ENCODE measurements at places on chromosomes 6 and 20.

DNA sequence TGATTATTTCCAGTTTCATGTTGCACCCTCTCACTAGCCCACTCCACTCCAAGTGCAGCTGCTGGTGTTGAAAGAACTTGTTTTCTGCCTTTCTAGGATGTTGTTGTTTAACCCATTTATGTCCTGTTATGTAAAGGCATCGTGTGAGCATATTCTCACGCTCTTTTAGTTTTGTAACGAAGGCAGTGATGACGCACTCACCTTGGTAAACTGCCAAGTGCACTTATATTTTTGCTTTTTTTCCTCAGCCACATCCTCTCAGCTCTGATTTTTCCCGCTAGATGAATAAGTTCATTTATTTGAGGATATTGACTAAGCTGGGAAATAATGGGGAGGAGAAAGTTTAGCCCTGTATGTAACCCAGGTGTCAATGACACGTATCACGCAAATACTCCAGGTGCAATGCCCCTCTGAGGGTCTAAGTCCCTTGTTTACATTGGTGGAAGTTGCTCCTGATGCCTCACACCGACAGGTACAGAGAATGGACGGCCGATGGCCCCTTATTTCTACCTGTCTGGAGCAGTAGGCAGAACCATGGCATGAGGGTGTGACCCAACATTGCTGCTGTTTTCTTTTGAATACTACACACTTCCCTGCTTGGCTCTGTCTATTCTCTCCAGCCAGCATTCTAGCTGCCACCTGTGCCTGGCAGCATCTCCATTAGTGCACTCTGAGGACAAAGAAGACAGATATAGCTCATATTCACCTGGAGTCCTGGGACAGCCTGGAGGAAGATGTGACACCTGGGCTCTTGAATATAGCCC lies 132.7 kb upstream of the SLC24A3 start:
- DNase-seq, result no peak

GRCh38 chr6:134324766-134325165 lies 6.9 kb upstream of the SGK1 start:
- no peak for DNase-seq

GRCh38 chr6:81750200-81750599 lies 2.3 kb downstream of the TENT5A start:
- no peak for DNase-seq

- DNase-seq, result no peak
Measured at GRCh38 chr20:16712511-16712947, 17.3 kb upstream of the SNRPB2 start.

- DNase-seq, result no peak
Measured at GRCh38 chr6:3603340-3604130, 146.7 kb upstream of the SLC22A23 start.

DNA sequence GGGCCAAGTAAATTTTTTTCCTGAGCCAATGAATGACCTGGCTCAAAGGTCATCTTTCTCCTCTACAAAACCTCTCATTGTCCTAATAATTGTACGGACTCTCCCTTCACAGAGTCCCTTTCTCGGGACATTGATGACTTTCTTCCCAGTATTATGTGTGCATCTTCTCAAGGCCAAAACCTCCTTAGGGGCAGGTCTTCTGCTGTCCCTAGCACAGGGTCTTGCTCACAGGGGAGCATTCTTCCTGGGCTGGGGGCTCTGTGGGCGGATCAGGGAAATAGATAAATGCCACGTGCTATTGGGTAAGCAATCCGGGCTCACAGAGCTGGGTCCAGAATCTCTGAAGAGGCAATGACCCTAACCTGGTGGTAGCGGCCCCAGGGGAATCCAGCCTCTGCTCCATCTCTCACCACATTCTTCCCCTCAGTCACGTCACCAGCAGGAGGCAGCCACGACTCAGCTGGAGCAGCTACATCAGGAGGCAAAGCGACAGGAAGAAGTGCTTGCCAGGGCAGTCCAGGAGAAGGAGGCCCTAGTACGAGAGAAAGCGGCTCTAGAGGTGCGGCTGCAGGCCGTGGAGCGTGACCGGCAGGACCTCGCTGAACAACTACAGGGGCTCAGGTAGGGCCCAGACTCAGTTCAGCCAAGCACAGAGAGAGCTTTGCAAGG lies 23.5 kb downstream of the CEP250 start:
- DNase-seq, result no peak

DNA sequence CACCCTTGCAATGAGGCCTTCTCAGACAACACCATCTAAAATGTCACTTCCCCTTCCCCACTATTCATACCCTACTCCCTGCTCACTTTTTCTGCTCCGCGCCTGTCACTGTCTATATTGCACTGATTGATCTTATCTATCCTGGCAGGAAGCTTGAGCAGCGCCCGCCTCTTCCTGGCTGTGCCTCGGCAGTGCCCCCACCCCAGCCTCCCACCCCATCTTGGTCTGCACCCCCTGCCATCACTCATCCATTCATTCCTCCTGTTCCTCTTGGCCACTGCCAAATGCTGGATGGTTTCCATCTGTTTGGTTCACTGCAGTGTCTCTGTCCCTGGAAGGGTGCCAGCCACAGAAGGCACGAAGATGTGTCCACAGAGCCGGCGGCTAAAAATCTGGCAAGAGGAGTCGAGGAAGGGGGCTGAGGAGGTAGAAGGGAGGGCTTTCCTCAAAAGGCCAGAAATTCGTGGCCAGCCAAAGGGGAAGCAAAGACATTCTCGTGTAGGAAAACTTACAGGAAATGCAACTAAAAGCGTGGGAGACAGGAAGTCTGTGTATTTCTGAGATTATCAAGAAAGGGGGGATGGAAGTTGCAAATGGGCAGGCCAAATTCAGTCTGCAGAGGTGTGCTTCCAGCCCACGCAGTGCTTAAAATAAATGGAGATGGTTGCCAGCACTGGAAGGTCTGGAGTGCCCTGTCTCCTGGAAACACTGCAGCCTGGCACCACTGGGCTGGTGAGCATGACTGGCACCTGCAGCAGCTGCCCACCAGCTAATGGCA lies 27.6 kb downstream of the SYNJ2 start:
- no peak for DNase-seq

Data from activated T-cell treated with anti-CD3 and anti-CD28 coated beads for 48 hours (primary cell).